Mesenteric fat pad (tissue), 1 donor: ENCODE measurements at places on chromosomes 1 and 21. TPM values are rescaled to one million over a fixed set of nuclear protein-coding genes. Genes with fewer than 3 reads are reported as not detected.
A peak's percentile ranks its signal among the peaks of the same experiment; 100 is the strongest.

Gene C8B
- not detected for total RNA-seq

Gene DNASE2B
- total RNA-seq, result 0.39 TPM

Gene KCNE1
- 7.3 TPM for total RNA-seq

Gene BTG2
- total RNA-seq, result 178 TPM

Gene NES
- total RNA-seq, result 49.5 TPM

Gene THEM4
- total RNA-seq, result 14.8 TPM

Gene MAEL
- total RNA-seq, result not detected

DNA sequence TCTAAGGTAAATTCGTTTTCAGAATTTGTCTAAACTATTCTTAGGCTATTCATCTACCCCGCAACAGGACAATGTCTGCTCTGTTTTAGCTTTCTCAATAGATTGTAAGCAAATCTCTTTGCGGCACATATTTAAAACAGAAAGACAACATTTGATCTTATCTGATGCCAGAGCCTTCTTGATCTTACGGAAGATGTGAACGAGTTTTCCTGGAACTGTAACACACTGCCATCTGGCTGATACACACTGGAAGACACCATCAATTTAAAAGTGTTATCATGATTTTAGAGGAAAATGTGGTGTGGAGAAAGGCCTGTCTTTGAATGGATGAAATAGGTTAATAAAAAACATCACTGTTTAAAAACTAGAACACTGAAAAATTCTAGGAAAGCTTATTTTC is 36.1 kb downstream of the COA6 start:
- DNase-seq, result no peak

- DNase-seq, result peak; percentile 99
Measured at GRCh38 chr1:7770997-7771822, at the start of gene VAMP3. Gene VAMP3, plus strand, starts transcription at chr1:7771296. Its CDS starts 88 bp downstream, at chr1:7771384.

- no peak for DNase-seq
Measured at GRCh38 chr1:234771642-234772344, 161.8 kb upstream of the IRF2BP2 start.

- peak; percentile 75 for DNase-seq
Measured at GRCh38 chr1:4081806-4082711, 182.0 kb upstream of the C1orf174 start.

GRCh38 chr1:13960375-13960987 is 260.5 kb downstream of the PRDM2 start:
- no peak for DNase-seq

DNA sequence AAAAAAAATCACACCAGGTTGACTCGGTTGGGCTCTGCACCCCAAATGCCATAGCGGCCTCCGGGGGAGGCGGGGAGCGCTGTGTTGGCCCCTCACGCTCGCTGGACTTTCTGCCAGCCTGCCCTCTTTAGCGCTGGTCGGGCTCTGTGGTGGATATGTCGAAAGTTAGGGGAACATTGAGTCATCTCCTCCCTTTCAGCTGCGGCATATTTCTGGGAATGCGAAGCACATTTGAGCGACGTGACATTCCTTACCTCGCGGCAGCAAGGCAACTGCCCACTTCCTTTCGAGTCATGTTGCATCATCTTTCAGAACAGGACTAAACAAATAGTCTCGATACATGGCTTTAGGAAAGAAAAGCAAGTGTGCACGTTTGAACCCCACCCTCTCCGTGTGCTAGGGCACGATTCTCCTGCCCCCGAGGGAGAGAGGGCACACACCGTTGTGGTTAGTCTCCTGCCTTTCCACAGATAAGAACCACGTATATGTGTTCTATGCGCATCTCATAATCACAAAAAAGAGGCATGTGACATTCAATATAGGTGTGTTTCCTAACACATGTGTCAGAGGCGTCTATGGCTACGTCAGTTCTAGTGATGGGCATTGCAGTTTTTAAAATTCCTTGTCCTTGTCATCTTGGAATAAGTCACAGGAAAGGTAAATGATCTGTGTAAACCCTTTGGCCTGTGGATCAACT is 105.9 kb upstream of the SLC45A1 start:
- DNase-seq, result no peak

DNA sequence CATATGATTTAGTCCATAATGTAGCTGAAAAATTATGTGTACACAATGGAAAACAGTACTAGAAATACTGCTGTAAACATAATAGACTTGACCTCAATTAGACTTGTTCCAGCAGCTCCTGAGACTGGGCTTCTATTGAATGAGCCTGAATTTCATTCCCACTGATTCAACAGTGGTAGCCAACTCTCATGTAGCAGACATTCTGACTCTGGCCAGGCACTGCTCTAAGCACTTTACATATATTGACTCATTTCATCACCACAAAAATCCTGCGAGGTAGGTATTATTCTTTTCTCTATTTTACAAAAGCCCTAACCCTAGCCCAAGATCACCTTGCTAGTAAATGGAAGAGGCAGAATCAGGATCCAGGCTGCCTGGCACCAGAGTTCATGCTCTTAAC is 12.8 kb upstream of the CTSS start:
- no peak for DNase-seq

DNA sequence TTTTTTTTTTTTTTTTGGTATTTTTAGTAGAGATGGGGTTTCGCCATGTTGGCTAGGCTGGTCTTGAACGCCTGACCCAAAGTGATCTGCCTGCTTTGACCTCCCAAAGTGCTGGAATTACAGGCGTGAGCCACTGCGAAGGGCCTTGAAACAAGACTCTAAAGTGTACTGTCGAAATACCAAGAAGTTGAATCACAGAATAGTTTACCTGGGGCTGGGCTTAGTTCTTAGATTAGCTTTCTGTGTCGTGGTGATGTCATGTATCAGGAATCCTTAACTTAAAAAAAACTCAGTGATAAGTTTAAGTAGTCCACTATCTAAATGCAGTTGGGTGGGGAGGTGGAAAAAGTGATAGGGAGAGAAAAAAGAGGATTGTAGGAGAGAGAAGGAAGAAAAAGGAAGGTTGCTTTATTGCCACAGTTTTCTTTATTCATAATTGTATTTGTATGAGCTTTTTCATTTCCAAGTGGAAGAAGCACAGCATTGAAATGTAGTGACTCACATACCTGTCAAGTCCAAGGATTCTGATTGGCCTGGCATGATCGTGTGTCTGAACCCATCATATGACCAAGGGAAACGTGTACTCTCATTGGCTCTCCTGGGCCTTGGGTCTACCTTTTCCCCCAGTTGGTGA is 13.4 kb downstream of the ITSN1 start:
- DNase-seq, result no peak

DNA sequence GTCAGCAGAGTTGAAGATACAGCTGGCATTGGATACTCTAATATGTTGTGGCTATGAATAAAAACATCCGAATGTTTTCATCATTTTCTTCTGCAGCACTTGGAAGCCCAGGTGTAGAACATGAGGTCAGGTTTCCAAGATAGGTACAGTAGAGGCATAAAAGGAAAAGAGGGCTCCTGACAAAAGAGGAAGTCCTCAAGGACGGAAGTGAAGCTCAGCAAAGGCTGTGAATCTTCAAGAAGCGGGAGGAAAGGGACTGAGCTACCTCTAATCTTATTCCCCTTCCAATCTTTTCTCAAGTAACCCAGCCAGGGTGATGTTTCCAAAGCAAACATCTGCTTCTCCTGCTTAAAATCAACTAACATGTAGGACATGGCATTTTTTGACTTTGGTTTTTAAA is 4.4 kb upstream of the PIK3C2B start:
- DNase-seq, result no peak

GRCh38 chr1:50195205-50195604 is 86.5 kb downstream of the ELAVL4 start:
- DNase-seq, result no peak

DNA sequence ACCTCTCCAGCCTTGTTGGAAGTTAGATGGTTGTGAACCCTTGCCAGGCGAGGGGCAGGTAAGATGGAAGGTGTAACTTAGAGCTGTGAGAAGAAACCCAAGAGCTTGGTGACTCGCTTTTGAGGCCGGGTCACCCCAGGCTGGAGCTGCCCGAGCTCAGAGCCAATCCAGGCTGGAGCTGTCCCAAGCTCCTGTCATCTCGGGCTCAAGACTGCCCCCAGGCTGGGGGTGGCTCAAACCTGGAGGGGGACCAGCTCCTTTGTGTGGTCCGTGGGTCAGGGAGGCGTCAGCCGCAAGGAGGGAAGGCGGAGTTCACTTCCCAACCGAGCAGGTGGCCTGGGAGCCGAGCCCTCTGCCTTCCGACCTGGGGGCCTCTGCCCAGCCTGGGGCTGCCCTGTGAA is 2.0 kb downstream of the HUNK start:
- peak; percentile 55 for DNase-seq

DNA sequence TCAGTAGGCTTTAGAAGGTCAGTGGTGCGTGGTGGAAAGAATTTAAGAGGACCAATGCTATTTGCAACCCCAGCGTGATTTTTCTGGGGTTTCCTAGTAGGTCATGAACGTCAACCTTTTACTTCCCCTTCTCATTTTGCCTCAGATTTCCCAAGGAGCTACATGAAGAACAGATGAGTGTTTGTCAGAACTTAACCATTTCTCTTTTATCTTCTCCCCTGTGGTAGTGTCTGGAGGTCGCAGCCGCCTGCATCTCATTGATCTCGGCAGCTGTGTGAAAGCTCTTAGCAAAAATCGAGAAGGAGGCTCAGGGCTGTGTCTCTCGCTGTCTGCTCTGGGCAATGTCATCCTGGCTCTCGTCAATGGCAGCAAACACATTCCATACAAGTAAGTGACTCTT is 491.1 kb downstream of the KIF26B start:
- no peak for DNase-seq

DNA sequence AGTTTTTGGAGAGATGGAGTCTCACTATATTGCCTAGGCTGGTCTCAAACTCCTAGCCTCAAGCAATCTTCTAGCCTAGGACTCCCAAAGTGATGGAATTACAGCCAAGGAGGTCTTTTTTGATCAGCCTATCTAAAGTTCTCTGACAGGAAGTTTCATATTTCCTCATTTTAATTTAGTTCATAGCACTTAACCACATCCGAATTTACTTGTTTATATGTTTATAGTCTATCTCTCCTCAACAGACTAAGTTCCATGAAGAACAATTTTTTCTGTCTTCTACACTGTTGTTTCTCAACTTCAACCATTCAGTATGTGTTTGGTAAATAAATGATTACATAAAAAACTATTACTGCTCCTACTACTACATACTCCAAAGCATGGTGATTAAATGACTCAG is 47.9 kb downstream of the GON4L start:
- no peak for DNase-seq

DNA sequence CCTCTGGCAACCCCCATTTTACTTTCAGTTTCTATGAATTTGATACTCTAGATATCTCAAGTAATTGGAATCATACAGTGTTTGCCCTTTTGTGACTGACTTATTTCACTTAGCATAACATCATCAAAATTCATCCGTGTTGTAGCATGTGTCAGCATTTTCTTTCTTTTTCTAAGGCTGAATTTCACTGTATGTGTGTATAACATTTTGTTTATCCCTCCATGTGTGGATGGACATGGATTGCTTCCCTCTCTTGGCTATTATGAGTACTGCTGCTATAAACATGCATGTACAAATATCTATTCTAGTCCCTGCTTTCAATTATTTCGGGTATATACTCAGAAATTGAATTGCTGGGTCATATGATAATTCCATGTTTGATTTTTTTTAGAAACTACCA is 97.3 kb downstream of the MAP3K21 start:
- no peak for DNase-seq

GRCh38 chr1:59258412-59259032 is 38.4 kb upstream of the FGGY start:
- no peak for DNase-seq

- DNase-seq, result no peak
Measured at GRCh38 chr1:119045096-119045746, 57.1 kb upstream of the TBX15 start.

- no peak for DNase-seq
Measured at GRCh38 chr1:145826030-145826429, 2.0 kb downstream of the POLR3C start.

DNA sequence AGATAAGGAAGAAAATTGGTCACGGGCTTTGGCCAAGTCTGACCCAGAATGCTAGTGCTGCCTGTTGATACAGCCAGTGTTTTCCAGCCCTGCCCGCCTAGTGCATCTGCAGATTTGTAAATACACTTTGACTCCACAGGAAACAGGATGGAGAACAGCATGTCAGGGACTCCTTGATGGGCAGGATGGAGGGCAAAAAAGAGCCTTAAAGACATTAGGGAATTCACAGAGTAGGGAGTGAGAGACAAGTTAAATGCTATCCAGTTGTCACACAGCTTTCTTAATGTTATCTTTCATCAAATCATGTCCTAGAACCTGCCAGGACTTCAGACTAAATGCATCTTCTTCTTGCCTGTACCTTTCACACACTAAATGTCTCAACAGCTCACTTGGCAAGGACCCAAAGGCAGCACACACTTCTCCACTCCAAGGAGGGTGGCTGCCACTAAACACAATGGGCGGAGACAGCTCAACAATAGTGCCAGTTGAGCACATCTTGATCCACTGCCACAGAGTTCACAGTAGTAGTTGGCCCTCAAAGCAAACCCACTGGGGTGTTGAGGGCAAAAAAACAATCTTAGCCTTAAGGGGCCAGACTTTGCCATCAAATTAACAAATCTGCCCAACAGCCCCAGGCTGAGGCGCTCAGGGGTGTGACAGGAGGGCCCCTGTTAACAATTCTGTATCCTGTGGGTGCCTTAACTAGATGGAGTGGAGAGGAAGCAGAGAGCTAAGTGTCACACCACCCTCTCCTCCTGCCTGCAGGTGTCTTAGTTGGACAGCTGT is 2.7 kb downstream of the HIVEP3 start:
- DNase-seq, result no peak

GRCh38 chr1:14613926-14614325 is 15.4 kb downstream of the KAZN start:
- no peak for DNase-seq

DNA sequence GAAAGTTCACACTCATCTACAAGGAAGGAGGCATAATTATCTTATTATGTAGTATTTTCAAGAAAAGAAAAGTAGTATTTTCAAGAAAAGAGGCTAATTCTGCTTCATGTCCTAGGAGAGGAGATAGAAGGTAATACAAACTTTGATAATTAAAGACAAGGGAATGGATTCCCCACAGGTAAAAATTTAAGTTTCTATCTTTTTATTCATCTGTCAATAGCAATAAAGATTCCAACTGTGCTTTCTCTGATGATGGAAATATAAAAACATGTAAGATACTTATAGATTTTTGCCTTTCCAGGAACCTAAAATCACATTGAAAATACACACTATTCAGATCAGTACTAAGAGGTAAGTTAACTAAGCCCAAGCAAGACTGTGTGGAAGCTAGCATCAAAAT is at the start of gene OR2M2:
Gene OR2M2, plus strand, starts transcription at position 301 of the 400 bp plus-strand sequence. CDS start 5,165 bp downstream, outside the sequence.
- no peak for DNase-seq

DNA sequence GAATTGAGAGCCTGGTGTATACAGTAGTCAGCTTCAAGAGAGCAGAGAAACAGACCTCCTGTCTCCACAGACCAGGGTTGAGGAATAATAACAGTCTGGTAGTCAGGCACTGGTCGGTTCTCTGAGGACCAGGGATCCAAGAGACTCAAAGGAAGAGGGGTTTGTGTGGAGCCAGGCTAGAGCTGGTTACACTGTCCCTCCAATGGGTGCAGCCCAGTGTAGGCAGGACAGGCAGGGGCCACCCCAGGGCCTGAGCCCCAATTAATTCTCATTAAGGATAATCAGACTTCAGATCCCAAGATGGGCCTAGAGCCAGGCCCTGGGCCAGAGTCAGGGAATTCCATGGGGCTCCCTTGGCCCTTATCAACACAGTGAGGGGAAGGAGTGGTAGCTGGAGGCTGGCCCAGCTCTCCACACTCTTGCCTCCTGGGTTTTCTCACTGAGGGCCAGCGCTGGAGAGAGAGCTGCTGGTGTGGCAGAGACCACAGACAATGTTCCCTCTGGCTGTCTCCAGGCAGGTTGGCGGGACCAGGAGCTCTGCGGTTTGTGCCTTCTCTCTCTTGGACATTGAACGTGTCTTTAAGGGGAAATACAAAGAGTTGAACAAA is 9.1 kb downstream of the SEMA4A start:
- no peak for DNase-seq
